ENCODE measurements at places on chromosomes 6 and 20.
A peak's percentile ranks its signal among the peaks of the same experiment; 100 is the strongest.

DNA sequence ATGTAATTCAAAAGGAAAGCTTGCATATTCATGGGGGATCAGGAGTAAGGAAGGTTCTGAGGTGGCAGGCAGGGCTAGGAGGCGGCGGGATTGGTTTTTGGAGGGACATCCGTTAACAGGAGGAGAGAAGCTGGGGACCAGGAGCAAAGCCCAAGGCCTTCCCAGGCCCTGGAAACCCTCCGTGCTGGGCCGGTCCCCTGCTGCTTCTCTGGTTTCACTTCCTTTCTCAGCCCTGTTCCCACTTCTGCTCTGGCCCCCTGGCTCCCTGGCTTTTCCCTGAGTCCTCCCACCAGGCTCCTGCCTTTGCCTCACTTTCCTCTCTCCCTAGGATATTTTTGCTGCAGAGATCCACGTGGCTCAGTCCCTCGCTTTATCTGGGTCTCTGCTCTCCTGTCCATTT lies 26.4 kb upstream of the SALL4 start:
- DNase-seq = no peak

- DNase-seq = no peak
These were observed 154.6 kb upstream of the ARG1 start for GRCh38 chr6:131418441-131418840.

DNA sequence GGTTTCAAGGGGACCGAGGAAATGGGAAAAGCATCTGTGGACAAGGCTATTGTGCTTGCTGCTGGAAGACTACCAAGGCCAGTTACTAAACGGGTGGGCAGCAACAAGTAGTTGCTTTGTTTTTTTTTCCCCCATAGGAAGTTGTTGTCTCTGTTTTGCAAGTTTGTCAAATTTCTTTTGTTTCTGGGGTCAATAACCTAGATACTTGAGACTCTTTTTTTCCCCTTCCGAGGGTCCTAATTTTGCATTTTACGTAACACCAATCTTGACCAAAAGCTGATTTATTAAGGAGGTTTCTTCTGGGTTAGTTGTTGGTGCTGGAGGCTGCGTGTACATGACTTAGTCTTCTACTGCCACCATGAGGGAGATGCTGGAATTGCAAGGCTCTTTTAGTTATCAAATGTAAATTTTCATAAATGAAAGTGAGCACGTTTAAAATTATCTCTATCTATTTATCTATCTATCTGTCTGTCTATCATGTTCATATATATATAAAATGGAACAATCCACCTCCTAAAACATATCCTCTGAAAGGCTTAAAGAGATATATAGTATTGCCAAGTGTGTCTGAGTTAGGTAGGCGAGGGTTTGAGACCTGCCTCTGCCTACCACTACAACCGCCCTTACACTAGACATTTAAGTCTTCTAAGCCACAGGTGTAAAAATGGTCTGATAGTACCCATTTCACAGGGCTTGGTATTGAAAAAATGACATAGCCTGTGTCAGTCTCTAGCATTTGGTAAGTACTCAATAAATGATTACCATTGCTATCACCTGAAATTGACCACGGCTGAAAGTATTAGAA lies 60.2 kb downstream of the GCLC start:
- no peak for DNase-seq

GRCh38 chr20:25539742-25540672 lies 45.3 kb downstream of the NINL start:
- peak; percentile 18 for DNase-seq

DNA sequence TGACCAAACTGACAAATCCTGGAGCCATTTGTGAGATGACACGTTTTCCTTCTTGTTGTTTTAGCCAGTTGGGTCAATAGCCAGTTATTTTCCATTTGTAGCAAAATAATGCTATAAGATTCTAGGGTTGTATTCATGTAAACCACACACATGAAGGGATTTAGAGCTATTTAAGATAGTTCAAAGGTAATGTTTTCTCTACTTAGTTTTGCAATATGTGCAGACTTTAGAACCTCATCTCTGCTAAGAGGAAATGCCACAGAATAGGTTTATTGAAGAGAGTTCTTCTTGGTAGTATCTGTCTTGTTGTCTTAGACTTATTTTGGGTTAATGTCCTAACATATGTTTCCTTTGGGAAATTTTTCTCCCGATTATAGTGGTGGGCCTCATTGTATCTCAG lies 213.5 kb upstream of the RIMS1 start:
- no peak for DNase-seq

DNA sequence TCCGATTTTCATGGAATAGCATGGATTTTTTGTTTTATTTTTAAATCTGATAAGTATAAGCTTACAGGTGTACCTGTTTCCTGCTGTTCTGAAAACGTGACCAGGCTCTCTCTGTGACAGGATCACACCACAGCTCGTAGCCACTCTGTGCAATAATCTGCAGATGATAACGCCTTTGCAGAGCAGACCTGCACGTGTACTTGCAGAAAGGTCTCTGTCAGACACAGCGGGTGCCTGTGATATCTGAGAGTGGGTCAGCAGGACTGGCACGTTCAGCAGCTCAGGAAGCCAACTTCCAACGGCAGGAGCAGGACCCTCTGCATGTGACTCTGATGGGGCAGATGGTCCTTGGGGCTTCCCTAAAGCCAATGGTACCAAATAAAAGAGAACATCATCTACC lies 68.6 kb upstream of the HDDC2 start:
- no peak for DNase-seq

DNA sequence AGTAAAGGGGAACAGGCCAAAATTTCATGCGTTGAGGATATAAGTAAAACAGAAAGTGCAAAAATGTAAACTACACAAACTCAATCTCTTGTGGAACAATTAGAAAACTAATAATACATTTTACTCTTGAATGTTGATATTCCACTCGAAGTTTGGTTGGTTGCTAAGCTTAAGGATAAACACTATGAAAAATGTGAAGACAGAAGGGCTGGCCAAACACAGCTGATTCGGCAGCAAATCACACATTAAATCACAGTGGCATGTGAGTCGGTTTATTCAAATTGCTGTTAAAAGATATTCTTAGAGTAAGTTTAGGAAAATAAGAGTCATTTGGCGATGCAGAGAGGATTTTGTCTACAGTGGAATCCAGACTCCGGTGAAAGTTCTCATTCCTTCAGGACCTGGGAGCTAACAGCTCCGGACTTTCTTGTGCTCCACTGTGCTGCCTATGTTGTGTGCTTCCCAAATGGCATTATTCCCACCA lies 1.4 kb upstream of the EPM2A start:
- no peak for DNase-seq

- DNase-seq = no peak
These were observed 12.2 kb downstream of the ESF1 start for GRCh38 chr20:13772529-13772928.

GRCh38 chr20:46174469-46175126 lies 56.5 kb downstream of the CD40 start:
- no peak for DNase-seq

GRCh38 chr6:140105857-140106256 lies 731.4 kb upstream of the CITED2 start:
- DNase-seq = no peak

GRCh38 chr20:5046656-5047339 lies 45.5 kb upstream of the SLC23A2 start:
- DNase-seq = no peak

- no peak for DNase-seq
These were observed 17.5 kb downstream of the CPNE5 start for GRCh38 chr6:36821581-36822335.

DNA sequence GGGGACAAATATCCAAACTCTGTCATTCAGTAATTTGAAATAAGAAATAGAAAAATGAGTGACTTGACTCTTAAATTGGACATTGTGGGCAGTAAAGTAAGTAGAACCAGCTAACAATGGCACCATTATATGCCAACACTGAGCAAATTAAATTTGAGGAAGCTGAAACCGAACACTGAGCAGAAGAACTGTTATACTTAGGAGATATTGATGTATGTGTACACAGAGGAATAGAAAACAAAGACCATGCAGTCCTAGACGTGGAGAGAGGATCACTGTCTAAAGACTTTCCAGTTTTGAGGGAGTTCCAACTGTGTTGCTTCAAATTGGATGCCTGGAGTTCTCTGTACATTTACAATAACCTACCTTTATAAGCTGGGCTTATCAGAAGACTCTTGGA lies 427.0 kb upstream of the EYS start:
- no peak for DNase-seq

GRCh38 chr6:111978532-111979149 lies 75.3 kb upstream of the CCN6 start:
- no peak for DNase-seq

DNA sequence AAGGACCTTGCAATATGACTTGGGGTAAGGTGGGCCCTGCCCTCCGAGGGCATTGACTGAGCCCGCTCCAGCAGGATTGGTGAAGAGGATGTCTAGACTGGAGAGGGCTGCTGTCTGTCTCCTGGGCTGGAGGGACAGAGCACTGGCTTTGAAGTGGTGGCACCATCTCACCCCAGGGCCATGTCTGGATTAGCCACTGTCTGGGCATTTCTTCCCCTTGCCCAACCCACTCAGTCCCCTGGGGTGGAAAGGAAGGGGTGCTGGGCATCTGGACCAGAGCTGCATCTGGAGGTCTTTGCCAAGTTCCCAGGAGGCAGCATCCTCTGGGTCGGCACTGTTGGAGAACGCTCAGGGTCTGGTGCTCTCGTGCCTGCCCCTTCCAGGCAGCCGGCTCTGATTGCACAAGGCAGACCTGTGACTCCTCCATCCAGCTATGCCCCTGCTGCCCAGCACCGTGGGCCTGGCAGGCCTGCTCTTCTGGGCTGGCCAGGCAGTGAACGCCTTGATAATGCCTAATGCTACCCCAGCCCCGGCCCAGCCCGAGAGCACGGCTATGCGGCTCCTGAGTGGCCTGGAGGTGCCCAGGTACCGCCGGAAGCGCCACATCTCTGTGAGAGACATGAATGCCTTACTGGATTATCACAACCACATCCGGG lies at the start of gene R3HDML:
Gene R3HDML, plus strand, starts transcription at position 319 of the 656 bp plus-strand sequence. Its CDS starts 115 bp downstream, at position 434.
- no peak for DNase-seq

DNA sequence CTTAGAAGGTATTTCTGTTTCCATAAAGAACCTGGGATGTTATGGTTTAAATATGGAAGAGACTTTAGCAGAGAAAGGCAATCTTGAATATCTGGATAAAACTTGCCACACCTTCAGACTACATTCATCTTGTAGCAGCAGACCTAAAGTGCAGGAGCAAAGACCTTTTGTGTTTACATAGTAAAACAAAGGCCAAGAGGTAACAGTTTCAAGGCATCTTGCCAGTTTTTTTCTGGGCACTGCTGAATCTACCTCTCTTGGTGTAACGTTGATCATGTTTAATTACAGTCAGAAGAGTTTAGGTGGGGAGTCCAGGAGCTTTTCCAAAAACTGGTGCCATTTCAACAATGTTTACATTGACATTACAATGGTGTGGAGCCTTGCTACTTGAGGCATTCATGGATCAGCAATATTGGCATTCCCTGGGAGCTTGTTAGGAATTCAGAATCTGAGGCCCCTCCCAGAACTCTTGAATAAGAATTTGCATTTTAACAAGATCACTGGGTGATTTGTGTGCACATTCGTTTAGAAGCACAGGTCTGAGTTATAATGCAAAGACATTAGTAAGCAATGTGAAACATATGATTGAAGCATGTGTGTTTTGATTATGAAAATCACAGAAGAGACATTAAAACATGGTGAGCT lies 94.5 kb downstream of the F13A1 start:
- DNase-seq = no peak

DNA sequence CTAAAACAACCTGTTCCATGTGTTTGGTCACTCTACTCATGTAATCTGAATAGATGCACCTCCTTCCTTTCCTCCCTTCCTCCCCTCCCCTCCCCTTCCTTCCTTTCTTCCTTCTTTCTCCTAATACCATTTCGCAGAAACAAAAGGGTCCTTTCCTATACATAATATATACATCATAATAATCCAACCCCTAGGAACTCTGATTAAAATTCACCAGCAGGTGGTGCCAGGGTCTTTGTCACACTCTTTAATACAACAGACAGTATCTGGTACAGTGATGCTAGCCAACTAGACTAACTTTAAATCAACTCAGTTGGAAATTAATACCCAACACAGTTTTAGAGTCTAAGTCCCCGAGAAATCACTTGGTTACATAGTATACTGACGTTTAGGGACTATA lies 181.2 kb upstream of the SHLD1 start:
- no peak for DNase-seq

DNA sequence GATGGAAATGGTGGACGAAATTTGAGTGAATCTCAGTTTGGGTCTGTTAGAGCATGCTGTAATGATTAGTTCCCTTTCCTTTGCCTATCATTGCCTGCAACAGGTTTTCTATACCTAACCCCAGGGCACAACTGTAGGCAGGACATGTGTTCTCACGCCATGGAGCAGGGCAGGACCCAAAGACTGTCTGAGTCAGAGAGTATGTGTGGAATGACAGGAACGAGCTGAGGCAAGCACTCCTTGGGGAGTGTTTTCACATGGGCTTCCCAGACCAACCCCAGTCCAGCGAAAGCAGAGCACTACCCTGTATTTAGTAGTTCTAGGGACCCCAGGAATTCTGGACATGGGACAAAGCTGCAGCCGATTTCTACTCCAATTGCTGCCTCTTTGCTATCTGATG lies 234.2 kb downstream of the HACE1 start:
- DNase-seq = no peak

DNA sequence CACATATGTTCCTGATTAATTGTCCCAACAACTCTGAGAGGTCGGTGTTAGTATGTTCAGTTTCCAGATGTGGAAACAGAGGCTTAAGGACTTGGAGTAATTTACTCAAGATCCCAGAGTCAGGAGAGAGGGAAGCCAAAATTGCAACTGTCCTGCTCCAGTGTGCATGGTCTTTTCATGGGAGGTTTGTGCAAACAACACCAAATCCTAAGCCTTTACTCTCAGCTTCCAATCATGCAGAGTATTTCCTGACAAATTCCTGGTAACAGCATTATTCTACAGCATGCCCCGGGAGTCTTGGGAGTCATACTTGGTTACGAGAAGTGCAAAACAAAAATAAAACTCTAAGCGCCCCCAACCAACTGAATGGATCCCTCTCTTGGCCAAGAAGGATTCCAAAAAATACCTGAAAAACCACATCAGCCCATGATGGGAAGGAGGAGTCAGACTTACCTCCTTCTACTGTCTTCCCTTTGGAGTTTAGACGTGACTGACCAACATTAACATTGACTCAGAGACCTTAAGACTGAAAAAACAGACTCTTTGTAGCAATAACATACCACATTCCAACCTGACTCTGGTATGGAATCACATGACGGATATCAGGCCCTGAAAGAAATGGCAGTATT lies 30.8 kb upstream of the PPP1R3G start:
- no peak for DNase-seq

- no peak for DNase-seq
These were observed 62.6 kb downstream of the GINS1 start for GRCh38 chr20:25470045-25470444.

DNA sequence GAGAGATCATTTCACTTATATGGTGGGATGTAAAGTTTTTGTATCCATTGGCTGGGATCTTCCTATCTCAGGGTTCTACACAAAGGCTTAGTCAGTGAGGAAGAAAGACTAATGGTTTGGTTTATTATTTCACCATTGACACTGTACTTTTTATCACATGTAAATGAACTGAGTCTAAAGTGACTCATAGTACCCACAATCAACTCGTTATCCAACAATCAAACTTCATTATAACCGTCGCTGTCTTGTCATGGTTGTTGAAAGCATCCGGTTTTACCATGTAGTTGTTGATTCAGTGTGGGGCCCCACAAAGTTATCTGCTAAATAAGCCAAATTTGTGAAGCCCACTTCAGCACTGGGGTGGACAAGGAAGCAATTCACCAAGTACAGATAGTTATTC lies 55.8 kb upstream of the MTRF1L start:
- no peak for DNase-seq

GRCh38 chr6:14129575-14129974 lies 12.0 kb downstream of the CD83 start:
- peak; percentile 58 for DNase-seq

GRCh38 chr20:36720510-36720909 lies 25.4 kb downstream of the NDRG3 start:
- no peak for DNase-seq

GRCh38 chr6:95601133-95601532 lies 23.8 kb downstream of the MANEA start:
- DNase-seq = no peak

Data from anterior cingulate cortex (tissue), 58 donors.